AG09319 (cell line): ENCODE measurements at places on chromosomes 12 and 14.

- DNase-seq, result no peak
Observed at GRCh38 chr12:60123557-60123956, 527.7 kb downstream of the SLC16A7 start.

- DNase-seq, result no peak
Observed at GRCh38 chr14:100553471-100553870, 33.7 kb downstream of the BEGAIN start.

GRCh38 chr14:51473808-51474565 is 177.7 kb upstream of the FRMD6 start:
- no peak for DNase-seq

- peak; percentile 98 for DNase-seq
Observed at GRCh38 chr12:32115404-32116104, 8.9 kb downstream of the BICD1 start.
